ENCODE measurements at places on chromosomes 5 and 9. TPM values are rescaled to one million over a fixed set of nuclear protein-coding genes. Genes with fewer than 3 reads are reported as not detected.

Gene C9
- not detected for total RNA-seq

Gene PCDHGB4
- total RNA-seq: 12.0 TPM

Gene TAF11L7
- total RNA-seq: 0.39 TPM

Gene DNM1
- 5.6 TPM for total RNA-seq

Gene TLR4
- total RNA-seq: 0.43 TPM

Gene G3BP1
- total RNA-seq: 59.3 TPM

Gene KIF24
- total RNA-seq: 1.4 TPM

Gene RNF183
- not detected for total RNA-seq

Gene SPINK6
- not detected for total RNA-seq

Gene PLEKHG4B
- 31.4 TPM for total RNA-seq

Gene TAF11L3
- not detected for total RNA-seq

Gene GPRIN1
- total RNA-seq: 2.7 TPM

Gene C1QTNF3
- total RNA-seq: 4.3 TPM

Gene FGD3
- total RNA-seq: 2.0 TPM

Gene CNTNAP3
- total RNA-seq: 94.2 TPM

Gene PCDHGA10
- total RNA-seq: 4.4 TPM

Gene CSF2
- total RNA-seq: not detected

Gene POC5
- 6.6 TPM for total RNA-seq

Gene IFNE
- 0.79 TPM for total RNA-seq

Data from placental epithelial cell (primary cell).